Right cardiac atrium (tissue), 5 donors: ENCODE measurements at places on chromosomes 7 and 10. TPM values are rescaled to one million over a fixed set of nuclear protein-coding genes. Genes with fewer than 3 reads are reported as not detected.

Gene CUZD1
- 0.53 TPM for total RNA-seq

Gene ZDHHC16
- 25.1 TPM for total RNA-seq

Gene RGR
- 0.36 TPM for total RNA-seq

Gene CYP26C1
- 0.09 TPM for total RNA-seq

Gene SPDYE2B
- not detected for total RNA-seq

Gene AKR1C4
- total RNA-seq: not detected

Gene GHRHR
- total RNA-seq: not detected

Gene CALN1
- not detected for total RNA-seq

Gene MGAM2
- total RNA-seq: 0.11 TPM

Gene NCF1
- 2.9 TPM for total RNA-seq

Gene FKBP6
- not detected for total RNA-seq

Gene PAX4
- not detected for total RNA-seq

Gene CPN1
- not detected for total RNA-seq

Gene ACBD7
- not detected for total RNA-seq

Gene ACTL6B
- total RNA-seq: not detected

Gene KCNH2
- 113 TPM for total RNA-seq

Gene GRID2IP
- total RNA-seq: 0.20 TPM

Gene HECW1
- not detected for total RNA-seq

Gene AMPH
- total RNA-seq: 1.3 TPM

Gene KCND2
- not detected for total RNA-seq

Gene HTRA1
- total RNA-seq: 45.0 TPM

Gene NME8
- not detected for total RNA-seq

Gene CYP3A4
- not detected for total RNA-seq

Gene DIP2C
- total RNA-seq: 25.5 TPM

Gene SMO
- total RNA-seq: 8.7 TPM

Gene IKZF1
- total RNA-seq: 4.2 TPM

Gene ZNF804B
- 0.14 TPM for total RNA-seq

Gene SPDYE3
- total RNA-seq: not detected

Gene PNLIPRP3
- total RNA-seq: not detected

Gene IMPDH1
- total RNA-seq: 14.5 TPM

Gene COL13A1
- 4.4 TPM for total RNA-seq

Gene HOXA10
- not detected for total RNA-seq

Gene THAP5
- total RNA-seq: 30.9 TPM

Gene PTTG1IP2
- total RNA-seq: not detected

Gene OGDHL
- 8.3 TPM for total RNA-seq

Gene TRIM74
- not detected for total RNA-seq

Gene C10orf62
- not detected for total RNA-seq

Gene ARHGAP22
- total RNA-seq: 6.5 TPM
